Activated naive CD4-positive, alpha-beta T cell treated with anti-CD3 and anti-CD28 coated beads for 36 hours (primary cell): ENCODE measurements at places on chromosomes 1 and 21. TPM values are rescaled to one million over a fixed set of nuclear protein-coding genes. Genes with fewer than 3 reads are reported as not detected.
A peak's percentile ranks its signal among the peaks of the same experiment; 100 is the strongest.

DNA sequence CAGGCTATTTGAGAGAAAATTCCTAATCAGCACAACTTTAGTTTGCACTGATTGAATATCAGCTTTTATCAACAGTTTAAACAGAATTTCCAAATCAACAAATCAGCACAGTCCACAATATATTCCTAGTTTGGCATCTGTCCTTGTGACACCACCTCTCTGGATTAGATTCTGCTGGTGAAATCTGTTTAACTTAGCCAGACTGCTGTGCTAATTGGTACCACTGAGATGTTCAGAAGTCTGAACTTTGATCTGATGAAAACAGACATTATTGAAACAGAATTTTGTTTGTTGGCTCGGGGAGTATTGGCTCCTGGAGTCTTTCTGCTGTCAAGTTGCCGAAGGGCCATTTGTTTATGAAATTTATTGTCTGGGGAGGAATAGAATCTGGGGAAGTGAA, 17.0 kb upstream of the NGF start:
- no peaks in the 10 kb centered on the region for H3K4me1 ChIP-seq
- no peaks in the 10 kb centered on the region for H3K36me3 ChIP-seq

- H3K27me3 ChIP-seq: peaks cover 10% of the 10 kb centered on the region
- DNase-seq: no peak
- H3K4me1 ChIP-seq: no peaks in the 10 kb centered on the region
- H3K27ac ChIP-seq: no peak overlapping the region
These were observed 144.3 kb upstream of the C1orf21 start for GRCh38 chr1:184242507-184242943.

GRCh38 chr1:55347041-55347440, 131.9 kb upstream of the USP24 start:
- H3K4me1 ChIP-seq: no peaks in the 10 kb centered on the region
- H3K4me3 ChIP-seq: no peak overlapping the region
- no peak overlapping the region for H3K27ac ChIP-seq
- H3K27me3 ChIP-seq: peaks cover 17% of the 10 kb centered on the region

- no peaks in the 10 kb centered on the region for H3K36me3 ChIP-seq
- H3K27me3 ChIP-seq: no peaks in the 10 kb centered on the region
- H3K27ac ChIP-seq: no peak overlapping the region
- no peak for DNase-seq
- no peak overlapping the region for H3K4me3 ChIP-seq
These were observed 25.5 kb upstream of the ITPKB start for GRCh38 chr1:226764533-226764932.

DNA sequence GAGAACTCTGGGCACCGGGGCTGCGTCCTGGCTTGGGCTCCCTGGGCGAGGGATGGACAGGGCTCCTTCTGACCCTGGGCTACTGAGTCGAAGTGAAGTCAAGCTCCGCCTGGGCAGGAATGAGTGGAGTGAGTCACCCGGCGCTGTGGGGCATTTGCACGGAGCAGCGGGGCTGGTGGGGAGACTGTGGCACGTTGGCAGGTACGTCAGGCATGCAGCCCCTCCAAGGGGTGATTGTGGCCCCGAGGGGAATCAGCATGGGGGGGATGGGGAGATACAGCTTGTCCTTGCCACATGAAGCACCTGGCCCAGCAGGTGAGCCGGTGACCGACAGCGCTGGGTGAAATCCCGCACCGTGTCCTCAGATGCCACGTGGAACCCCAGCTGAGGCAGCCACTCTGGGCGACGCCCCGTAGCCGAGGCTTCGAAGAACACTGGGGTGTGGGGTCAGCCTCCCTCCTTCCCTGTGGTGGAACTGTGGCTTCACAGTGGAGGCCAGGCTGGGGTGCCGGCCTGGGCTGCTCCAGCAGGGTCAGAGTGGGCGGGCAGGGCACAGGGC, 62.3 kb downstream of the COL18A1 start:
- H3K27me3 ChIP-seq: no peaks in the 10 kb centered on the region

GRCh38 chr21:17752171-17752570, 67.0 kb downstream of the C21orf91 start:
- no peaks in the 10 kb centered on the region for H3K36me3 ChIP-seq
- H3K27me3 ChIP-seq: no peaks in the 10 kb centered on the region
- no peak for DNase-seq
- peaks cover 6% of the 10 kb centered on the region for H3K4me1 ChIP-seq

DNA sequence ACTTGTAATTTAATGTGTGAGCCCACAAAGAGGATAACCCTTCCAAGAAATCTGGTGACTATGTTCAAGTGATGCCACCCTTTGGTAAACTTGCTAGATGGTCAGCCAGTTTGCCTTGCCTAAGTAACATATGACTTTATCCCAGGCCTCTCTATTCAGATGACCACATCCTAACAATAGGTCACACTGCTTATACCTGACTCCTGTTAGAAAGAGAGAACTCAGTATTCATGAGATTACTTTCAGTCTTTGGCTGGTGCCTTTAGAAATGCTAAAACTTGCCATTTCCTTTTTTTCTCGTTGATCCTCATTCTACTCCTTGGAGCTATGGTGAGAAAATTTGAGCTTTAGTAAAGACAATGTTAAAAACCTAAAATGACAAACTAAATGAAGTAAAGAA, 28.5 kb upstream of the SERBP1 start:
- H3K36me3 ChIP-seq: no peaks in the 10 kb centered on the region
- H3K27ac ChIP-seq: no peak overlapping the region
- no peak for DNase-seq
- H3K4me3 ChIP-seq: no peak overlapping the region

DNA sequence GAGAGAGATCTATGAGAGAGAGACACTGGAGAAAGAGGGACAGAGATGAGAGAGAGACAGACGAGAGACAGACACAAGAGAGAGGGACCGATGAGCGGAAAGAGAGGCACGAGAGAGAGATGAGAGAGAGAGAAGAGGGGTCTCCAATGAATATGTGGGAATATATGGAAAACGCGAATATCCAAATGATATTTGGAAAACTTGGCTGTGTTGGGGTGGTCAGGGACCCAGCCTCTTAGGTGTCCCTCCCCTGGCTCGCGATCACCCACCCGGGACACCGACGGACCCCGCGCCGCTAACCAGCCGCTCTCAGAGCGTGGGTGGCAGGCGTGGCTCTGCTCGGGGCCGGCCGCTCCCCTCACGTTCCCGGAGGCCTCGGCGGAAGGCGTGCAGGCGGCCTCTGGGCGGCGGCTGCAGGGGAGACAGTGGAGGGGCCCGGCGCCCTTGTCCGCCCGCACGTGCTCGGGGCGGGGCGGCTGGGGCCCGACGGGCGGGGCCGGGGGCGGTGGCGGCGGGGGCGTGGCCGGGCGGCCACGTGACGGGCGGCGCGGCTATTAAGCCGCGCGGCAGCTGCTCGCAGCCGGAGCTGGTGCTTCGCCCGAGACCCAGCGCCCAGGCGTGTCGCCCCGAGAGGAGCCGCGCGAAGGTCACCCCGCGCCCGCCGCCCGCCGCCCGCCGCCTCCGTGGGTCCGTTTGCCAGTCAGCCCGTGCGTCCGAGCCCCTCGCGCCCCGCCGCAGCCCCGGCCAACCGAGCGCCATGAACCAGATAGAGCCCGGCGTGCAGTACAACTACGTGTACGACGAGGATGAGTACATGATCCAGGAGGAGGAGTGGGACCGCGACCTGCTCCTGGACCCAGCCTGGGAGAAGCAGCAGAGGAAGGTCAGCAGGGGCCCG, at the start of gene ACTN2:
Gene ACTN2, plus strand, starts transcription at position 583 of the 898 bp plus-strand sequence. Its CDS starts 175 bp downstream, at position 758.
- H3K4me3 ChIP-seq: peak within 1 kb of the TSS; percentile 58
- H3K27ac ChIP-seq: no peak within 1 kb of the TSS
- peaks cover 18% of the 10 kb centered on the region for H3K4me1 ChIP-seq
- H3K36me3 ChIP-seq: no peaks in the 10 kb centered on the region

- peaks cover 5% of the 10 kb centered on the region for H3K27me3 ChIP-seq
- no peak overlapping the region for H3K4me3 ChIP-seq
- no peaks in the 10 kb centered on the region for H3K4me1 ChIP-seq
- no peak overlapping the region for H3K27ac ChIP-seq
- no peaks in the 10 kb centered on the region for H3K36me3 ChIP-seq
These were observed 137.4 kb downstream of the ADGRL4 start for GRCh38 chr1:78869136-78869535.

DNA sequence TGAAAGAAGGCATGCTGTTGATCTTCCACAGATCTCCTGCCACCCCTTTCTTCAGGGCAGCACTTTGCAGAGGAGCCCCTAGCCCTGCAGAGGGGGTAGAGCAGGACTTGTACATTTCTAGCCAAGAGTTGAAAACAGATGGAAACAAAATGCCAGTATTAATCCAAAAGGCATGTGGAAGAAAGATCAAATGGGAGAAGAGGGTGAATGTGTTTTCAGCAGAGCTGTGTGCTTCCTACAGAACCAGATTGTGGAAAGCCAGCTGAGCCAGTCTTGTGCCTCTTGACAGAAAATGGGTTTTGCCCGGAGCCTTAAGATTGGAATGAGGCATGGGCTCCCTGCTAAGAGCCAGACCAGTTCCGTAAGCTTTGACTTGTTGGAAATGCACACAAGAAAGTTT, 105.2 kb upstream of the TSPAN2 start:
- H3K4me3 ChIP-seq: no peak overlapping the region
- H3K27me3 ChIP-seq: peaks cover 15% of the 10 kb centered on the region
- H3K4me1 ChIP-seq: no peaks in the 10 kb centered on the region
- no peaks in the 10 kb centered on the region for H3K36me3 ChIP-seq
- no peak for DNase-seq

DNA sequence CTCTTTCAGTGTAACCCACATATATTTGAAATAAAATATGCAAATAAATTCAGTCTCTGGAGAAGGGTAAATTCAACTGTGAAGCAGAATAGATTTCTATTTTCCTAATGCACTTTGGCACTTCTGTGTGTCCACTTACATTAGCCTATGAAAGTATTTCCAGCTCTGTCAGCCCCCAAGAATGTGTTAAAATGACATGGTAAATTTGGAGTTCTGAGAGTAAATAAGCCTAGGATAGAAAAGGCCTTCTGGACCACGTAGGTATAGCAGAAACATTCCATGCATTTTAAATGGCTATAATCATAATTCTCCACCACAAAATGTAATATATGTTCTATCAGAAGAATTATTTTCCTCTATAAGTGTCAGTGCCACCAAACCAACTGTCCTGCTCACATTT, 276.2 kb downstream of the NEGR1 start:
- no peak overlapping the region for H3K4me3 ChIP-seq
- no peaks in the 10 kb centered on the region for H3K4me1 ChIP-seq
- no peak for DNase-seq
- H3K36me3 ChIP-seq: no peaks in the 10 kb centered on the region

DNA sequence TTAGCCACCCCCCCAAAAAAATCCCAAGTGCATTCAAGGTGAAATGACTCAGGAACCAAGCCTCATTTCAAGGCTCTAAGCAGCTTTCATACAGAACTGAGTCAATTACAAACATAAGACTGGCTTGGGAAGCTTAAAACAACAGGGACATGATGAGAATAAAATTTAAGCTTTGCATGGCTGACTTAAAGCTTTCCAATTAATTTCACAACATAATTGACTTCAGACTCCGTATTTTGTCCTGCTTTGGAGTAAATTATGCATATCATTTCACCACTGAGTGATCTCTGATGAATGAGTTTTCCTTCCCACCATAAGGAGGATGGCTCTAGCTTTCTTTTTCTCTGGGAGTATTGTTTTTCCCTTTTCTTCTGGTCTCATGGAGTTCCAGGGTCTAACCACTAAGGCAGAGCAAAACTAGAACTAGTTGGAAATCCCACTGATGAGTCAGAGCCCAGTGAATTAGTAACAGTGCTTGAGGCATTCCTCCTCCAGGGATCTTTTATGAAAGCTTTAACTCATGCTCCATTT, 72.8 kb downstream of the XCL2 start:
- no peaks in the 10 kb centered on the region for H3K27me3 ChIP-seq
- no peak for DNase-seq
- no peak overlapping the region for H3K27ac ChIP-seq
- peaks cover 47% of the 10 kb centered on the region for H3K4me1 ChIP-seq
- no peaks in the 10 kb centered on the region for H3K36me3 ChIP-seq
- no peak overlapping the region for H3K4me3 ChIP-seq

DNA sequence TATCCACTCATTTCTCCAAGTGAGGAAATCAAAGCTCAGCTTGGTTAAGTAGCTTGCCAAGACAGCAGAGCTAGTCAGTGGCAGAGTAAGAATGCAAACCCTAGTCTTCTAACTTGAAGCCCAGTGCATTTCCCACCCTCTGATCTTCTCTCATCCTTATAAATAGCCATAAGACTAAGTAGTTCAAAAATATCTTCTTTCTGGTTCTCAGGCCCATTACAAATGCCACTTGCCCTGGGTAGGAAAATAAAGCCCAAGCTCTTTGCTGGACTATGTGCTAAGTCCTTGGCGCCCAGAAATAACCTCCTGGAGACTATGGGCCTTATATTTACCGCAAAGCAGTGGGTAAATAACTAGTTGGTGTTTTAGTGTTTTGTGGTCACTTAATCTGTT, 505.8 kb downstream of the PLPP3 start:
- no peak overlapping the region for H3K4me3 ChIP-seq
- no peak for DNase-seq
- H3K27me3 ChIP-seq: no peaks in the 10 kb centered on the region
- H3K36me3 ChIP-seq: no peaks in the 10 kb centered on the region

- no peak for DNase-seq
- H3K27ac ChIP-seq: no peak overlapping the region
- no peak overlapping the region for H3K4me3 ChIP-seq
- peaks cover 3% of the 10 kb centered on the region for H3K36me3 ChIP-seq
- H3K27me3 ChIP-seq: no peaks in the 10 kb centered on the region
These were observed 78.9 kb downstream of the CAMTA1 start for GRCh38 chr1:6864166-6864565.

- H3K36me3 ChIP-seq: no peaks in the 10 kb centered on the region
- peaks cover 46% of the 10 kb centered on the region for H3K27me3 ChIP-seq
- peak; percentile 74 for DNase-seq
- H3K27ac ChIP-seq: no peak overlapping the region
These were observed 996 bp upstream of the TMEM51 start for GRCh38 chr1:15152318-15153183.

- H3K27ac ChIP-seq: no peak overlapping the region
- no peaks in the 10 kb centered on the region for H3K27me3 ChIP-seq
- H3K4me1 ChIP-seq: peaks cover 5% of the 10 kb centered on the region
- H3K36me3 ChIP-seq: peaks cover 1% of the 10 kb centered on the region
These were observed 57.8 kb upstream of the RAVER2 start for GRCh38 chr1:64686828-64687724.

MYOC gene
- not detected for total RNA-seq

IER5 gene
- 34.4 TPM for total RNA-seq

PGLYRP4 gene
- total RNA-seq: not detected

HJV gene
- not detected for total RNA-seq

CCDC185 gene
- total RNA-seq: not detected

LHX4 gene
- total RNA-seq: not detected

FNDC7 gene
- total RNA-seq: 0.05 TPM

CFHR5 gene
- not detected for total RNA-seq

CLCA4 gene
- total RNA-seq: not detected
